ENCODE measurements at places on chromosomes 1 and 21. TPM values are rescaled to one million over a fixed set of nuclear protein-coding genes. Genes with fewer than 3 reads are reported as not detected.

TMPRSS15 gene
- 0.17 TPM for total RNA-seq

FAM229A gene
- 0.42 TPM for total RNA-seq

S100A6 gene
- total RNA-seq, result 526 TPM

VANGL2 gene
- total RNA-seq, result 0.34 TPM
